NCI-H2171 (cell line): ENCODE measurements at places on chromosomes 1 and 21.

DNA sequence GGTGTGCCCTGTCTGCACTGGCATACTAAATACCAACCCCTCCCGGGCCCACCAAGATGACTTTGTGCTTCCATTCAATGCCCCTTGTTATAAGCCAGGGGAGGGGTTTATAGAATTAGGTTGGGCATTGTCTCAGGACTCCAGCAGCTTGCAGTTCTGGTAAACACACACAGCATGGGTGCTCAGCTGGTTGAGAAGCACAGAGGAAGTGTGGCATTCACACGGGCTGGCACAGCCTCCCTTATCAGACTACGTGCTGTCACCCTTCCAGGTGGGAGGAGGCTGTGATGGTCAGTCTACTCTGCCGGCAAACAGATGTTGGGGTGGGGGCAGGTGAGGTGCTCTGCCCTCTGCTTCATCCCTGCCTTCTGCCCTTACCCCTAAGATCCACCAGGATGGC lies 15.0 kb upstream of the SLC6A17 start:
- no peak for DNase-seq

DNA sequence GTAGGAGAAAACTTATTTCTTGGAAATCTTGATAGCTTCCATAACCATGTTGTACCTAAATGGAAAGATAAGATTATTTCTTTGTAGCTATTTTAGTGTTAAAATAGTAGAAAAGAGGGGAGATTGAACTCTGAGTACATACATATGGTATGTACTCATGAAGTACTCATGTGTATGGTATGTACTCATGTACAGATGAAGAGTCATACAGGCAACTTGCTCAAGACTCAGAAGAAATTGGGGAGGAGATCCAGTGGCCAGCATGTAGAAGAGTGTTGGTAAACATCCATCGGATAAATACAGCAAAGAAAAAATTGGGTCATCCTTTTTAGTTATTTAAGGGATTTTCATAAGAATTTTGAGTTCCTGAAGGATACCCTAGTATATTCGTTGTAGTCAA lies 29.0 kb downstream of the MDM4 start:
- no peak for DNase-seq

DNA sequence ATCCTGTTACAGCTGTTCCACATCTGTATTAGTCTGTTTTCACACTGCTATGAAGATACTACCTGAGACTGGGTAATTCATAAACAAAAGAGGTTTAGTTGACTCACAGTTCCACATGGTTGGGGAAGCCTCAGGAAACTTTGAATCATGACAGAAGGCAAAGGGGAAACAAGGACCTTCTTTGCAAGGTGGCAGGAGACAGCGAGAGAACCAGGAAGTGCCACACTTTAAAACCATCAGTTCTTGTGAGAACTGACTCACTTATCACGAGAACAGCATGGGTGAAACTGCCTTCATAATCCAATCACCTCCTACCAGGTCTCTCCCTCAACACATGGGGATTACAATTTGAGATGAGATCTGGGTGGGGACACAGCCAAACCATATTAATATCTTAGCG lies 110.3 kb upstream of the TRABD2B start:
- no peak for DNase-seq

- no peak for DNase-seq
Observed at GRCh38 chr1:84802567-84803232, 90.3 kb downstream of the LPAR3 start.

- DNase-seq, result no peak
Observed at GRCh38 chr1:197899037-197899436, 3.4 kb upstream of the C1orf53 start.
